Left ventricle myocardium inferior (tissue), 1 donor: ENCODE measurements at places on chromosomes 6 and 20. TPM values are rescaled to one million over a fixed set of nuclear protein-coding genes. Genes with fewer than 3 reads are reported as not detected.

DNA sequence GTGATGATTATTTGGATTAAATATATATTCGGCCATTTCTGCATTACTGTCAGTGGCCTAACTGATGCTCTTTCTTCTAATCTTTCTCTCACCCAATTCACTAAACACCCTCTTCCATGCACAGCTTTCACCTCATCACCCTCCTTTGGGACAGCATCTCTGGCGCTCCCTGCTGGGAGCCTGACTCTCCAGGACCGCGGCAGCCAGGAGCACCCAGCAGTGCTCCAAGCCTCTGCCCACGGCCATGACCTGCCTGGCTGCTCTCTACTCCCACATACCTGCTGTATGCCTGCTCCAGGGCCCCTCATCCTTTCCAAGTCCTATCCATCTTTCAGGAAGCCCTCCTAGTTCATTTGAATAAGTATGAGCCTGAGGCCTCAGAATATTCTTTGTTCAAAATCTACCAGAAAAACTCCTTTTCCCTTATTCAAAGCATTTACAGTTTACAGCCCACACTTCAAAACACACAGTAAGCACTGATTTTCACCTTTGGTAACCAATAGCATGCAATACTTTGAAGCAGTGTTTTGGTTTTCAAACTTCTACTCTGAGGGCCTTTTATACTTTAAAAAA lies 15.2 kb downstream of the CTCFL start:
- H3K36me3 ChIP-seq = no peaks in the 10 kb centered on the region
- H3K4me1 ChIP-seq = no peaks in the 10 kb centered on the region
- H3K27ac ChIP-seq = no peak overlapping the region
- H3K27me3 ChIP-seq = peaks cover 29% of the 10 kb centered on the region
- DNase-seq = no peak
- no peak overlapping the region for H3K4me3 ChIP-seq

KCNG1 gene
- 0.30 TPM for total RNA-seq

GRCh38 chr6:47634210-47635047 lies 64.0 kb upstream of the ADGRF4 start:
- H3K4me3 ChIP-seq = no peak overlapping the region
- no peaks in the 10 kb centered on the region for H3K36me3 ChIP-seq
- peak overlapping the region; percentile 59 for H3K27ac ChIP-seq
- peaks cover 26% of the 10 kb centered on the region for H3K4me1 ChIP-seq
- H3K27me3 ChIP-seq = no peaks in the 10 kb centered on the region
- DNase-seq = no peak

C6orf141 gene
- 0.41 TPM for total RNA-seq

SLC22A16 gene
- total RNA-seq = not detected

DNA sequence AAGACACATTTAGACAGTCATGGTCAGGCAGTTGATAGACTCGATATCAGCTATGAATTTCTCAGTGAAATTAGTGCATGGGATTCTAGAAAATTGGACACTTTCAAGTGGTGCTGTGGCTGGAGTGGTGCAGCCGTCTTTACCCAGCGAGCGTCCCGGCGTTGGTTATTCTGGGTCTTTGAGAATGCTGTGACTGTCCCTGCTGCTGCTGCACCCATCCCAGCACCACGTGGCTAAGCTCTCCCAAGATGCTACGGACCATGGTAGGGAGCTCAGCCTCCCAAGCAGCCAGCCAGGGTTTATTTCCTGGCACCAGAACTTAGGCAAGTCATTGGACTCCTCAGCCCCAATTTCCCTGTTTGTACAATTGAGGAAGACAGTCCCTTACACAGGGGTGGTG lies 147.2 kb upstream of the RPS6KA2 start:
- H3K36me3 ChIP-seq = no peaks in the 10 kb centered on the region
- no peak overlapping the region for H3K27ac ChIP-seq
- no peak overlapping the region for H3K4me3 ChIP-seq
- peaks cover 45% of the 10 kb centered on the region for H3K27me3 ChIP-seq
- no peaks in the 10 kb centered on the region for H3K4me1 ChIP-seq

GRCh38 chr20:8393381-8393780 lies 261.3 kb downstream of the PLCB1 start:
- H3K27me3 ChIP-seq = no peaks in the 10 kb centered on the region
- DNase-seq = no peak
- H3K4me1 ChIP-seq = peaks cover 22% of the 10 kb centered on the region
- no peaks in the 10 kb centered on the region for H3K36me3 ChIP-seq
- H3K4me3 ChIP-seq = no peak overlapping the region

- H3K27ac ChIP-seq = no peak overlapping the region
- no peak for DNase-seq
- H3K27me3 ChIP-seq = no peaks in the 10 kb centered on the region
- H3K36me3 ChIP-seq = no peaks in the 10 kb centered on the region
Measured at GRCh38 chr6:50868466-50868865, 49.8 kb downstream of the TFAP2B start.

GRCh38 chr6:112469306-112469705 lies 122.2 kb downstream of the RFPL4B start:
- H3K4me3 ChIP-seq = no peak overlapping the region
- no peaks in the 10 kb centered on the region for H3K36me3 ChIP-seq
- DNase-seq = no peak
- H3K4me1 ChIP-seq = no peaks in the 10 kb centered on the region
- H3K27ac ChIP-seq = no peak overlapping the region

- no peak for DNase-seq
- no peaks in the 10 kb centered on the region for H3K36me3 ChIP-seq
- H3K27ac ChIP-seq = peak overlapping the region; percentile 40
- peaks cover 12% of the 10 kb centered on the region for H3K4me1 ChIP-seq
Measured at GRCh38 chr6:134714679-134715078, 235.2 kb downstream of the ALDH8A1 start.

BCAS4 gene
- total RNA-seq = 2.1 TPM

DNA sequence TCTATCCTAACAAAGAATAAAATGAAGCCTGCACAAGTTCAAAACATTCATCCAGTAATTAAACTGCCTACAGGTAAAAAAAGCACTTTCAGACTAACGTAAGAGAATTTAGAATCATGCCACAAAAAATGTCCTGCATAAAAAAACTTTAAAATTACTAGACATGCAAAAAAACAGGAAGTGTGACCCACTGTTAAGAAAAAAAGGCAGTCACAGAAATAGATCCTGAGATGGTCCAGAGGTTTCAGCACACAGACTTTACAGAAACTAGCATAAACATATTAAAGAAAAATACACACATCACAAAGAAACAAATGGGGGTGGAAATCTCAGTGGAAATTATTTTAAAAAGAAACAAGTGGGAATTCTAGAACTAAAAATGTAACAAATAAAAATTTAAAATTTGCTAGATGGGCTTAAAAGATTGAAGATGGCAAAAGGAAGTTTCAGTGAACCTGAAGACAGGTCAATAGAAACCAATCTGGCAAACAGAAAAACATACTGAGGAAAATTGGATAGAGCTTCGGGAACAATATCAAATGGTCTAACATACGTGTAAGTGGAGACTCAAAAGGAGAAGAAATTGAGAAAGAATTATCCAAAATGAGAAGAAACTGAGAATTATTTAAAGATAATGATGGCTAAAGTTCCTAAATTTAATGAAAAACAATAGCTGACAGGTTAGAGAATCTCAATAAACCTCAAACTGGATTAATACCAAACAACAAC lies 3.4 kb upstream of the ZNF133 start:
- DNase-seq = no peak
- H3K4me1 ChIP-seq = peaks cover 26% of the 10 kb centered on the region
- H3K27ac ChIP-seq = no peak overlapping the region
- no peaks in the 10 kb centered on the region for H3K36me3 ChIP-seq

DNA sequence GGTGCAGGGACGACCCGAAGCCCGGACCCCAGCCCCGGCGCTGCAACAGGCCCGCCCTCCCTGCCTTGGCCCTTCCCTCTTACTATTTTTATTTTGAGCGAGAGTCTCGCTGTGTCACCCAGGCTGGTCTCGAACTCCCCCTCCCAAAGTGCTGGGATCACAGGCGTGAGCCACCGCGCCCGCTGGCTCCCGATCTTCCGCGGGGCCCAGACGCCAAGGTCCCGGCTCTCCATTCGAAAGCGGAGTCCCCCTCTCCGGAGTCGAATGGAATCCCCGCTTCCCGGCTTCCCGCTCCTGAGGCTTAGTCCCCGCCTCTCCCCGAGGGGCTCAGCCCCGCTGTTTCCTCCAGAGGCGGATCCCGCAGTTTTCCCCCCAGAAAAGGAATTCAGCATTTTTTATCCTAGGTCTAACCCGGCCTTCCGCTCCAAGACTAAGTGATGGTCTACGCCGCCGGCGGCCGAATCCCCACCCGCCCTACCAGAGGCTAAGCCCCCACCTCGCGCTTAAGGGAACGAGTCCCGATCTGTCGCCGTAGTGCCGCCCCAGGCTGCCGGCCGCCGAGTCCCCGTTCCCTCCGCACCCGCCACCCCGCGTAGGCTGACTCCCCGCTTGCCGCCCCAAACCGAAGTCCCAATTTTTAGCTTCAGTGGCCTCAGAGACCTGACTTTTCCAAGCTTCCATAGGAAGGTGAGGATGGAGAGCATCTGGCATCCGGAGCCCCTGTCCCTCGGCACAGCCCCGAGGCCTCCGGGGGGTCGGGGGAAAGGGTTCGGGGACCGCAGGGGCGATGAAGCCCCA lies 11.5 kb upstream of the TMC2 start:
- no peaks in the 10 kb centered on the region for H3K27me3 ChIP-seq
- no peaks in the 10 kb centered on the region for H3K36me3 ChIP-seq
- H3K4me1 ChIP-seq = peaks cover 27% of the 10 kb centered on the region
- DNase-seq = peak; percentile 36
- peak overlapping the region; percentile 90 for H3K27ac ChIP-seq

CST9 gene
- total RNA-seq = not detected

- no peak overlapping the region for H3K4me3 ChIP-seq
- H3K4me1 ChIP-seq = no peaks in the 10 kb centered on the region
- H3K27ac ChIP-seq = no peak overlapping the region
Measured at GRCh38 chr6:5950361-5950785, 56.4 kb downstream of the NRN1 start.

DNA sequence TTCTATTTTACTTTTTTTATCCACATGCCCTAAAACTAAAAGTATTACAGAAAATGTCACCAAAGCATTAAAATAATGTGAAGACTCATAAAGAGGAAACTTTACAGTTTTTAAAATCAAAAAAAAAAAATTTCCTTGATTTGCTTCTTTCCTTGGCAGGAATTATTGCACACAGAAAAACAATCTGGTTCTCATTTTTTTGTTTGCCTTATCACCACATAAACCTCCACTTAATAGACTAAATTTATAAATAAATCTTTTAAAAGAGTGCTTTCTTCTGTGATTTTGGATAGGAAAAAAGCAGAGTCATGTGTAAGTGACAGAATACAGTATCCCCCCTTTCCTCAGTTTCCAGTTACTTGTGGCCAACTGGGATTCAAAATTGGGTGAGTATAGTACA lies 695.1 kb upstream of the CITED2 start:
- H3K4me3 ChIP-seq = no peak overlapping the region
- no peak for DNase-seq
- H3K27ac ChIP-seq = no peak overlapping the region
- no peaks in the 10 kb centered on the region for H3K27me3 ChIP-seq

DNA sequence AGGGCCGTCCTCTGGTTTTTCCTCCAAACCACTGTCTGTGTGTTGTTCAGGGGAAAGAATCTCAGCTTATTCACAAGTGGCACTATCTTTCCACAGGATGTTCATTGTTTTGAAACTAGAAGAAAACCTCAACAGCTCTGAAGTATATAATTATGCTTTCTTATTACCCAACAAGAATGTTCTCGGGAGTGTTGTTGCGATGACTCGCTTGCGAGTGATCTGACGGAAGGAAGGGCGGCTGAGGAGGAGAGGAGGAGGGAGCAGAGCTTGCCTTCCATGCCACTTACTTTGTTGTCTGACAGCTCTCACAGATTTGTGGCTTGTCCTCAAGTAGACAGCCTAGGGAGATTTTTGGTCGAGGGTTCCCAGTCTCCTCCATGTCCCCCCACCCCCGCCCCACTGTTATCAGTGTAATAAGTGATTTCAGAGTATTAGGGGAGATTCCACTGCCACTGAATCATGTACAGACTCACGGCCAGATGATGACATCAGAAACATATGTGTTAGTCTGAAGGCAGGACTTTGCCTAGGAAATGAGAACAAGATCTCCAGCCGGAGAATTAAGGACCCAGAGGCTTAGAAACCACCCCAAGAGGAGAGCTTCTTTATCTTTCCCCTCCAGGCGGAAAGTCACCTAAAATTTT lies 80.7 kb upstream of the CCN6 start:
- H3K36me3 ChIP-seq = no peaks in the 10 kb centered on the region
- H3K4me3 ChIP-seq = peak overlapping the region; percentile 22
- no peaks in the 10 kb centered on the region for H3K27me3 ChIP-seq
- H3K27ac ChIP-seq = peak overlapping the region; percentile 76

TCP11 gene
- not detected for total RNA-seq

DNA sequence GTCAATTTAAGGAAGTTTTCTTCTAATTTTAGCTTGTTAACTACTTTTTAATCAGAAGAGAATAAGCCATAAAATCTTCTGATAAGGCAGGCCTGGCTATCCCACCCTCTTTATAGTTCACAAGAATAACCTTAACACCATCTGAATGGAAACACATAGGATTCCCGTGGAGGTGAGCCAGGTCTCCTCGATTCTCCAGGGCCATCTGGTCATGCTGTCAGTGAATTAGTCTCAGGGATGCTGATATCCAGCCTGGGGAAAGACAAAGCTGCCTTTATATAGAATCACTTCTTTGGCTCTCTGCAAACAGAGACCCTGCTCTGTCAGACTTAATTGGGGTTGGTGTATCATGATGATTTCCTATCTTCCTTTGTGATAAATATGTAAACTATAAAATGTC lies 30.1 kb upstream of the TAGAP start:
- no peak overlapping the region for H3K4me3 ChIP-seq
- H3K36me3 ChIP-seq = no peaks in the 10 kb centered on the region
- no peak overlapping the region for H3K27ac ChIP-seq
- peaks cover 69% of the 10 kb centered on the region for H3K27me3 ChIP-seq
- no peak for DNase-seq
- H3K4me1 ChIP-seq = no peaks in the 10 kb centered on the region

TSPO2 gene
- not detected for total RNA-seq

PROKR2 gene
- total RNA-seq = not detected

DNA sequence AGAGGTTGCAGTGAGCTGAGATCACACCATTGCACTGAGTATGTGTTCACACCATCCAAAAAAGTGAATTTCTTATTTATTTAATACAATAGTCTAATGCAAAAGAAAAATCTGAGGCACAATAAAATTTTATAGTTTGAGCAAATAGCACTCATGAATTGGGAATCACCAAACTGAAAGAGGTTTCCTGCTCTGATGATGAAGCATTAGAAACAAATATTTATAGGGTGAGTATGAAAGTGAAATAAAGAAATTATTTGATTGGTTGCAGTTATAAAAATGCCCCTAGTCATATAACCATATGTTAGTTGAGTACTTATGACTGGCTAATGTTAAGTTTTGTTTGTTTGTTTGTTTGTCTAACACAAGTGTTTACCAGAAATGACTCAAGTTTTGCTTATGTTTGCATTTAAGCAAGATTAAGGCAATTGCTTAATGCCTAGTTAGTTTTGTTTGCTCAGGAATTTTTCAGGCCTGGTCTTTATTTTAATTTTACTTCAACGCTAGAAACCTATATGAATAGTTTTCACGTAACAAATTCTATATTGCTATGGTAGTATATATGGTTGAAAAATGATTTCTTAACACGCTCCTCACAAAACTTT lies 151.5 kb upstream of the FAM83B start:
- no peaks in the 10 kb centered on the region for H3K27me3 ChIP-seq
- no peak overlapping the region for H3K4me3 ChIP-seq
- no peak overlapping the region for H3K27ac ChIP-seq
- no peaks in the 10 kb centered on the region for H3K36me3 ChIP-seq
- no peak for DNase-seq
- no peaks in the 10 kb centered on the region for H3K4me1 ChIP-seq

WFDC2 gene
- total RNA-seq = not detected

- H3K36me3 ChIP-seq = no peaks in the 10 kb centered on the region
- DNase-seq = no peak
- no peak overlapping the region for H3K27ac ChIP-seq
- H3K4me1 ChIP-seq = peaks cover 6% of the 10 kb centered on the region
- no peak overlapping the region for H3K4me3 ChIP-seq
Measured at GRCh38 chr6:4973415-4973814, 30.4 kb downstream of the RPP40 start.
